ENCODE measurements at places on chromosomes 12 and 14.

DNA sequence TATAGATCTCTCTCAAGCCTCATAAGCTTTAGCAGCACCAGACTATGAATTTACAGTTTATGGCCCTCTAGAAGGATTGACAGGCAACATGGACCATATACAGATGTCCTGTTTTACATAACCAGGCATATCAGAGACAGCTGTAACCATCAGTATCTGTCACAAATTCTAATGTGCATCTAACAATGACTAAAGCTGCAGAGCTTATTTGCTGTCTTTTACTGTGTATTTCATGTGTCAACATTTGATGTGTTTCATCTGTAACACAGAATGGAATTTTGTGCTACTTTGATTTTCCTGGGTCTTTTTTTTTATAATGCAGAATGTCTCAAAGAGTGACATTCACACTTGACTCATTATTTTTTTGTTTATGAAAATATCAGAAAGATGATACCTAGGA is 348.3 kb downstream of the SLC16A7 start:
- no peak for DNase-seq

- no peak for DNase-seq
Measured at GRCh38 chr12:116146386-116146785, 131.1 kb downstream of the MED13L start.

- peak; percentile 20 for DNase-seq
Measured at GRCh38 chr12:71438670-71439361, 782 bp upstream of the LGR5 start.

- DNase-seq, result no peak
Measured at GRCh38 chr14:47439953-47440352, 235.5 kb downstream of the MDGA2 start.

- DNase-seq, result no peak
Measured at GRCh38 chr12:121974026-121974985, 47.4 kb upstream of the BCL7A start.

- DNase-seq, result peak; percentile 65
Measured at GRCh38 chr12:99223579-99223978, 424.0 kb upstream of the GARIN6 start.

- DNase-seq, result no peak
Measured at GRCh38 chr12:7118881-7119280, 9.8 kb downstream of the RBP5 start.

DNA sequence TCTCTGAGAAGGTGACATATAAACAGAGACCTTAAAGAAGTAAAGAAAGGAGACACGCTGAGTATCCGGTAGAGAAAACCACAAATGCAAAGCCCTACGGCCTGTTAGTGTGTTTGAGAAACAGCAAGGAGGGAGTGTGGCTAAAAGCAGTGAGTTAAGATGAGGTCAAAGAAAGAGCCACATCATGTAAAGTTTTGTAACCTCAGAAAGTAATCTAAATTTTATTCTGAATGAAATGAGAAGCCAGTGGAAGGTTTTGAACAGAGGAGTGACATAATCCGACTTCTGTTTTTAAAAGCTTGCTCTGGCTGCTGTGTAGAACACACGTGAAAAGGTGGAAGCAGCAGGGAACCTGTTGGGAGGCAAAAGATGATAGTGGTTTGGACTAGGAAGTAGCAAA is 32.6 kb downstream of the PPP2R5E start:
- no peak for DNase-seq

GRCh38 chr14:54369343-54369742 is 27.5 kb upstream of the CDKN3 start:
- DNase-seq, result peak; percentile 56

DNA sequence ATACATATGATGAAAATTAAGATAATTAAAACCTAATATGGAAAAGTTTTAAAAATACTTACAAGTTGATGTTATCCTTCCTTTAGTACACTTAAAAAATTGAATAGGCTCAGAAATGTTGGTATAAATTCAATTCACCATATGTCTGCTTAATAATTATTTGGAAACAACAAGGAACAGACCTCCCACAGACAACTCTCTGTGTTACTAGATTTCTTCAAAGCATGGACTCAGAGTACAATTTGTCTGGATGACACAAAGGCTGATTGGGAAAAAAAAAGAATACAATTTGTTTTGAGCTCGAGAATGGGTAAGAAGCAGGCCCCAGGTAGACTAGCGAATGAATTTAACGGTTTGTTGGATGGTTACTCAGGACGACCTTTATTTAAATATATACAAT is 48.9 kb upstream of the BTG1 start:
- DNase-seq, result no peak

GRCh38 chr14:99596772-99597171 is 7.2 kb downstream of the CCDC85C start:
- DNase-seq, result no peak

- DNase-seq, result peak; percentile 15
Measured at GRCh38 chr12:120847392-120847791, 56.8 kb downstream of the SPPL3 start.

- peak; percentile 26 for DNase-seq
Measured at GRCh38 chr12:47102406-47102805, 22.6 kb upstream of the AMIGO2 start.

DNA sequence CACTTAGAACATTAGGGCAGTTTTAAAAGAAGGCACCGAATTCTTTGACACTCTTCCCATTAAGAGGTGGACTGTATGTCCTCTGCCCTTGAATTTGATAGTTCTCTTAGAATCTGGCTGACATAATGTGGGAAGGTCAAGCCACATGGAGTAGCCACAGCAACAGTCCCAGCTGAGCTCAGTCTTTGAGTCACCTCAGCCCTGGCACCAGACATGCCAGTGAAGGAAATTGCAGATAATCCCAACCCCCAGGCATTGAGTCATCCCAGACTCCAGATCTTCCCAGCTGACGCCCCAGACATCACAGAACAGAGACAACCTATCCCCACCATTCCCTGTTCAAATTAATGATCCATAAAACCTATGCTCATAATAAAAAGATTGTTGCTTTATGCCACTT is 83.4 kb downstream of the GTF2A1 start:
- peak; percentile 94 for DNase-seq

GRCh38 chr12:119780786-119781434 is 96.2 kb downstream of the CIT start:
- peak; percentile 78 for DNase-seq

DNA sequence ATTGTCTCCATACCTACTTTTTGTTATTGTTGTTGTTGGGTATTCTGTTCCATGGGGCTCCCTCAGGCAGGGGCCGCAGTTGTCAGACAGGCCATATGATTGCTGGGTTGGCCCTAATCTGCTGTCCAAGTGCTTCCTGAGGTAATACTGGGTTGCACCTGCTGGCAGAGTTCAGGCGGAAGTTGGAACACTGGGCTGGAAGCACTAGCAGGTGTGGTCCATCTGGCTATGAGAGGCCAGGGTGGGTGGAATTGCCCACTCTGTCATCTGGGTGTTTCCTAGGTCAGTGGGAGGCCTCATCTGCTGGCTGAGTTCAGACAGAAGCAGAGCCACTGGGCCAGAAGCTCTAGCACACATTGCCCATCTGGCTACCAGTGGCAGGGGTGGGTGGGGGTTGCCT is 81.3 kb upstream of the NID2 start:
- DNase-seq, result no peak

DNA sequence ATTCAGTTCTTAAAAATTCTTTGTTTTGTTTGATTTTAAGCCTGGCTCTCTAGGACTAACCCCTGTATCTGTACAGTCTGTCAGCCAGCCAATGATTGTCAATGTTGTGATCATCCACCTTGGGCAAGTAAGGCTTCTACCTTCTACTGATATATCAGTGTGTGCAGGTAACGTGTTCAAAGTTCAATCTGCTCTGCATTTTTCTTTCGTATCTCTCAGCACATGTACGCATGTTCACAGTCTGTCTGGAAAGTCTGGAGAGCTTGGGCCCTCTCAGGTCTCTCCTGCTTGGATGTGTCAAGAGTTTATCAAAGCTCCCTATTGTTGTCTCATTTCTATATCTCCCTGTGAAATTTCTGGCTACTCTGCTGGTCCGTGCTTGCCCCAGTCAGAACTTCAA is 138.6 kb upstream of the VRK1 start:
- no peak for DNase-seq

- DNase-seq, result peak; percentile 91
Measured at GRCh38 chr12:98418357-98419075, 96.9 kb upstream of the TMPO start.

GRCh38 chr14:74503291-74503937 is 9.8 kb downstream of the ISCA2 start:
- DNase-seq, result no peak

DNA sequence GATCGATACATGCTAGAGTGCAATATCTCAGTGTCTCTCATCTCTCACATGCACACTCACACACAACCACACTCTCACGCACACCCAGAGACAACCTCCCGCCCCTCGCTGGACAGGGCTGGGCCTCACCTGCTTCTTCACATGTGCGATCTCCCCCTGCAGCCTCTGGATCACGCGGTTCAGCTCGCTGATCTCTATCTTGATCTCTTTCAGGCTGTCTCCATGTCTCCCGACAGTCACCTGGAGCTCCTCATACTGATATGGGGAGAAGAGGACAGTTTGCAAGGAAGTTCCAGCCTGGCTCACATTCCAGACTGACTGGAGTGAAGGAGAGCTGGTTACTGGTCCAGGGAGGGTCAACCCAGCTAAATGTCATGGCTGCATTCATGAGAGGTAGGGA is 4.4 kb downstream of the KRT2 start:
- DNase-seq, result no peak

DNA sequence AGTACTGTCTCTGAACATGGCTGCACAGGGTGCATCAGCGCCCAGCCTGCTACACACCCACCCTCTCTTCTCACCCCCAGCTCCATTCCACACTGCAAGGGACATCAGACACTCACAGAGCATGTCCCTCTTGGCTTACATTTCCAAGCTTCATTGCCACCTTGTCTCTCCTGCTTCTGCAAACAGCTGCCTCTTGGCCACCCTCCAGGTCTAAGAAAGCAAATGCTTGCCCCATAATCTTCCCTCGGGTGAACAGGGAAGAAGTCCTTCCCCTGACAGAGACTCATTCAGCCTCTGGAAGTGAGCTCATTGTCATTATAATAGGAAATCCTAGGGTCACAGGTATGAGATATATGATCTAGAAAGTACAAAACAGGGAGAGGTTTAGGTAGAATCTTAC is 505.2 kb downstream of the RMST start:
- DNase-seq, result no peak

DNA sequence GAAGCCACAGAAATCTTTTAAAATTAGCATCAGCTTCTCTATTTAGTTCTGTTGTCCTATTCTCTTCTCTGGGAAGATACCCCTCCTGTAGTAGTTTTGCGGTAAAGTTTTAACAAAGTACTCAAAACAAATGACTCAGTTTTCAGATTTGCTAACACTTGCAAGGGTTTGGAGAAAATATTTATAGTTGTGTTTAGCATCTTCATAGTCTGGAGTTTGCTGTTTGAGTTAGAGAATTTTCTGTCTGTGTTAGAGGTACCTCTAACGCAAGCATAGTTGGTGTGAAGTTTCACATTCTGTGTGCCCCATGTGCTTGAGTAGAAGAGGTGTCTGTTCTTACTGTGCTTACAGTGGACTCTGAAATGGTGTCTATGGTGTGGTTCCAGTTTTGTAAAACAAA is 36.0 kb downstream of the ANKRD9 start:
- no peak for DNase-seq

DNA sequence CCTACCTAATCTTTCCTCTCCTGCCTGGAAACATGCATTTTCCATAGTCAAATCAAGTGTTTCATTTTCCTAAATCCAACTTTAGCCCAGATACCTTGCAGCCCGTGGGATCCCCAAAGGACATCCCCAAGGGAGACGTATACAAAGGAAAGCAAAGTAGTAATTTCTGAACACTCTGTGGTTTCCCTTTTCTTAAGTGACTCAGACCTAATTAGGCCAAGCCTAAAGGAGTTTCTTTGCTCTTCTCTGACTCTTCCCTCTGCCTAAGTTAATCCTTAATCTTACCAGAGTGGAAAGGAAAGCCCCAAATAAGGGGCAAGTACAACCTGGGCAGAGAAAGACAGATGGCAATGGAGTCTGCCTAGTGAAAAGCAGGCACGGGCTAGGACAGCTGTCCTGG is 250.3 kb downstream of the SPTSSA start:
- DNase-seq, result peak; percentile 89

DNA sequence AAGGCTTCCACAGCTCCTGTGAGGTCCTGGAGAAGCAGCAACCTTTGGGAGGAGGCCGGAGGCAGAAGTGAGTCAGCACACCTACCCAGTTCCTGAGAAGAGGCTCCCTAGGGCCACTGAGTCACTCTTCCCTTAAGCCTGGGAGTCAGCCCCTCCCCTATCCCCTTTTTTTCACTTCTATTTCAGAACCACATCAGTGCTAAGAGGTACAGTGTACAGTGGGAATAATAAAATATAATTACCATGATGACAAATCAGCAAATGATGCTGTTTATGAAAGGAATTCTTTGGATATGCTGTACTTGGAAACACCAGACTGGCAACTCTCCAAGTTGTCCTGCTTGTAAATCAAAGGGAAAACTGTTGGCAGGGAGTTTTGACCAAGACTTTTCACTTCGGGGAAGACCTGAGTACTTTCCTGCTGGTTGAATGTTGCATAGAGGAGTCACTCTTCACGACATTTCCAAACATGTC is 7.8 kb upstream of the TBPL2 start:
- DNase-seq, result peak; percentile 99

DNA sequence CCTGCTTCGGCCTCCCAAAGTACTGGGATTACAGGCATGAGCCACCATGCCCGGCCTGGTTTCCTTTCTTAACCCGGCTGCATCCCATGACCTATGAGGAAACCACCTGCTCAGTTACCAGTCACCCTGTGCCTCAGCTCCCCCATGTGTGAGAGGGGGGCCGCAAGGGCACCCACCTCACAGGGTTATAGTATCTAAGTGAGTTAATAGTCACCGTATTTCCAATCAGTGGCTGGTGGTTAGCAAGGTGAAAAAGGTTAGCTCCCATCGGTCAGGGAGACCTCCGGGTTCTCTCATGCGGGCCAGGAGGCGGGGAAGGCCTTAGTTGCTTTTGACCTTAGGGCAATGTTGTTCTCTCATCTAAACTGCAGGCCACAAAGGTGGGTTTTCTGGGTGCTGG is 6.7 kb downstream of the LRP1 start:
- DNase-seq, result no peak

DNA sequence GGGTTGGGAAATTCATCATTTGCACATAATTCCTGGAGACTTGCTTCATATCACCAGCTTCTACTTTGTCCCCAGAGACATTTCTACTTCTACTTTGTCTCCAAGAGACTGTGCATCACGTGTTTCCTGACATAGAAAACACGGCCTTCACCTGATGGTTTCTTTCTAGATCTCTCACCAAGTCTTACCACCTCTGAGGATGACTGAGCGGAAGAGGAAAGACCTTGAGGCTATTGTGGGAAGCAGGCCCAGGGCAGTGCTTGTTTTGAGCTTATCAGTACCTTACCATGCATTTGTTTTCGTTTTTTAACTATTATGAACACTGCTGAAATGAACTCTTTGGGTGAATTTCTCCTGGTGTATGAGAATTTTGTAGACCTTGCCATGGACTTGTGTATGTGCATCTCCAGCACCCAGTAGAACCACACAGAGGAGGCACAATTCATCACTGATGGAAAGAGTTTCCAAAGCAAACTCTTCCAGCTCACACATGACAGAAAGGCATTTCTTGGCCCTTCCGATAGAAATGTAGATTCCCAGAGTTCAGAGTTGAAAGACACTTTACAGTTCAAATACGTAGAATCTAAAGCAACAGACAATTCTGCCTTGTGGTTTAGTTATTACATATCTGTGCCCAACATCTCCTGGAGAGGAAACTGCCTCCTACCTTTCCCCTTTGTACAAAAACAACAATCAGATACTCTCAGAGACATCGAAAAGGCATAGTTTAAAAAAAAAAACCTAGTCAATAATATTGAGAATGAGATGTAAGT is 434.7 kb downstream of the FUT8 start:
- DNase-seq, result no peak

- DNase-seq, result no peak
Measured at GRCh38 chr12:4496145-4496838, 42.4 kb upstream of the RAD51AP1 start.
